ENCODE measurements at places on chromosomes 4 and X.

DNA sequence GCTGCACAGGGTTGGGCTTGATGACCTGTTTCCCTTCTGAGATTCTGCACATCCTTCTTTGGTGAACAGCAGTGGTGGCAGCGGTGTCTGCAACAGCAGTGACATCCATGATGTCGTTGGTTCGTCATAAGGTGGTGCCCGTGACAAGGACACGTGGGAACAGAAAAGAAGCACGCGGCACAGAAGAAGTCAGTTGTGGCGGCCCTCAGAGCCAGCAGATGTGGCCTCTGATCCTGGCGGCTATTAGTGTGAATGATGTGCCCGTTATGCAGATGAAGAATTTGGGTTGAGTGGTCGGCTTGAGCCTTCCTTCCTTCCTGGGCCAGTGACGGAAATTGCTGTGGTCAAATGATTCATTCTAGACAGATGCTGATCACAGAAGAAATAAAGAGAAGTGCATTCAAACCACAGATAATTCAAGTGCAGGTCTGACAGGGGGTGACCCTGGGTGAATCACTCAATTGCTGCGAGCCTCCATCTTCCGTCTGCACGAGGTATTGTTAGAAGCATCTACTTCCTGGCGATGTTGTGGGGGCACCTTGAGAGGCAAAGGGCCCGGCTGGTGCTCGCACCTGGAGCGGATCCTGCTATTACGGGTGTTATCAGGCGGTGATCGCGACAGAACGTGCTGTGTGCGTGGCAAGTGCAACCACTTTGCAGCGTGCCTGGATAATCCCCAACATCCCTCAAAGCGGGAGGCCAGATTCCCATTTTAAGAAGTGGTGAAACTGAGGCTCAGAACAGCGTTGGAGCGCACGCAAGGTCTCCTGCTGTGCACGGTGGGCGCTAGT is 215.2 kb upstream of the PSAPL1 start:
- peak; percentile 48 for DNase-seq

GRCh38 chr4:189973646-189974045 is 33.0 kb downstream of the FRG1 start:
- DNase-seq, result no peak

DNA sequence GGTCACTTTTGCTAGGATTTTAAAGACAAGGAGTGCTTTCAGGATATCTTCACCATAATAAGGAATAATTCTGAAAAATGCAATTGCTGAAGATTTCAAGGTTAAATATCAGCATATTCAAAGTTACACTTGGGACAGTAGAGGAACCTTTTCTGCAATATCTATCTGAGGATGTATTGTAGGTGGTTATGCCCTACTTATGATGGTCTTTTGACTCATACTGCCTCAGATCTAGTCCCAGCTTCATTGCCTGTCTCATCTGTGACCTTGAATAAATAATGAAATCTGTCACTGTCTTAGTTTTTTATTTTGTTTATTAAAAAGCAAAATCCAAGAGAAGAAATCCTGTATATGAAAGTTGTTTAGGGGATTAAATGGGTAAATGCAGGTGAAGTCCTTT is 2.9 kb downstream of the BANK1 start:
- DNase-seq, result no peak

- DNase-seq, result no peak
These were observed 484 bp downstream of the CXCL2 start for GRCh38 chr4:74098427-74098994.

DNA sequence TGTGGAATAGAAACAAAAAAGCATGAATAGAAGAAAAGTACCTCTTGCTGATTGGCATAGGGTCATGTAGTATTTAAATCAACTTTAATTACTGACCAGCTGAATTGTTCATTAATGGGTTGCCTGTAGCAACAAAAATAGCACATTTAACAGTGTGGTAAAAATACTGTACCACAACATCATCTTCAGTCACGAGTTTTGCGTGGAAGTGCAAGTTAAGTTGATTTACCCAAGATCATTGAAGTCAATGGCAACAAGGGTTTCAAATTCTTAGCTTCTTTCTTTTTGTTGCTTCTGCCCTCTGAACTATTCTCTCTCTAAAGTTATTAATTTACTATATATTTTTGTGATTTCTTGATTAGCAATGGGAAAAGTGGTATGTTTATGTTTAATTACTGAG is 526.6 kb downstream of the C4orf33 start:
- DNase-seq, result no peak

- no peak for DNase-seq
These were observed 1.6 kb downstream of the DUSP9 start for GRCh38 chrX:153648358-153649177.

DNA sequence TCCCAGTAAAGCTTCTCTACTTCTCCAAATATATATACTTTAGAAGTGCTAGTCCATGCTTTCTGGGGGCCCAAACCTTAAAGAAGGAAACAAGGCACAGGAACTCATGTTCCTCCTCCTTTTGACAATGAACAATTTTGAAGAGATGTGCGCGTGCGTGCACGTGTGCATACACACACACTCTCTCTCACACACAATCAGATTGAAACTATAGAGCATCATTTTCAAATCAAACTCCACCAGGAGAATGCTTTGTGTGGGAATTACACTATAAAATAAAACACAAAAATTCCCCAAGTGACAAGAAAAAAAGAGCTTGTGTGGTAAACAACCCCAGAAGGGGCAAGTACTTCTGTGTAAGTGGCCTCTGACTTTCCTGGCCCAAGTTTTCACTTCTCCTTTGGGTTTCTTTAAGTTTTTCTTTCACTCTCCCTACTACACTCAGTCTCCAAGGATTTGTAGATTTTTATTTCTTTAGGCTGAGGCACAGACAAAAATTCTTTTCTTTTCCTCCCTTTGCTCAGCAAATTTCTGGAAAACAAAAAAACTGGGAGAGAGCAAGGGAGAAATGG is 46.6 kb upstream of the SHISA3 start:
- no peak for DNase-seq

GRCh38 chr4:8838961-8839431 is 32.6 kb downstream of the HMX1 start:
- DNase-seq, result no peak

GRCh38 chr4:32986236-32986635 is 2266.1 kb downstream of the PCDH7 start:
- no peak for DNase-seq

DNA sequence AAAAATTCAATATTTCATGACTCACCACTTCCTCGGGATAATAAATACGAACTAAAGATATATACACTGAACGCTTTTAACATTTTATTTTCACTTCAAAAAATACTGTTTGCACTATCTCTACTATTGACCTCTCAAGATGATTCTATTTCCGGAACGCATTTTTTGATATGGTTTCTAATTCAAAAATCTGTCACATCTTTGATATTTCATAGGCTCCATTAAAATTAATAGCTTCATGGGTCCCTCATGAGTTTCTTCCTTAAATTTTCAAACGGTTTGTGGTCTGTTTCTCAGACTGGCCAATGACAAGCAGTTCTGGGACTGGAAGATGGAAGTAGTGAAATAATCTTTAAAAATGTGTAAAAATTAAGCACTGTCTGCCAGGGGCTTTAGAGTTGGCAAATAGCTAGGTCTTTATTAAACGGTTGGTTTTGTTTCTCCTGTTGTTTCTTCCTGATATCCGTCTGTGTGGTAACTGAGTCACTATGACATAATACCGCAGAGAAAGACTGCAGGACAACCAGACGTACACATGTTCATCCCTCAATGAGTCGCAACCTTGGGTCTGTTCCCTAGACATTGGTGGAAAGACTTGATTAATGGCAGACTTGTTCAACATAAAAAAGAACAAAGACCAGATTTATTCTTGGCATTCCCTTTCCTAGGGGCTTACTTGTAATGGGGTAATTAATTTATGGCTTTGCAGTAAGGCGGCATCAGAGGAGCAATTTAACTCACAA is 133.8 kb downstream of the PALLD start:
- DNase-seq, result no peak

DNA sequence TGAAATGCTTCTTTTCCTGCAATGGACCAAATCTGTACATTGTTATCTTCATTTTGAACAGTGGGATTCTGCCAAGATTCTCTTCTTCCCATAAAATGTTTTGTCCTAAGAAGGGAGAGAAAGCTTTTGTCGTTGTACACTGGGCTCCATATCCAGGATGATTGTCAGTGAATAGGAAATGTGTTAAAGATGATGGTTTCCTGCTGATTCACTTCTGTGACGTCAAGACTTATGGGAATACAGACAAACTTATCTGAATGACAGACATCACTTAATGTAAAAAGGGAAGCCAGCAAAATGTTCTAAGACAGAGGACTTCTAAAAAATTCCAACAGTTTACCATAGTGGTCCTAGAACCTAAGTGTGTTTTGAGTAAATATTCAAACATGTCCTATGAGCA is 53.7 kb upstream of the HPF1 start:
- DNase-seq, result no peak

DNA sequence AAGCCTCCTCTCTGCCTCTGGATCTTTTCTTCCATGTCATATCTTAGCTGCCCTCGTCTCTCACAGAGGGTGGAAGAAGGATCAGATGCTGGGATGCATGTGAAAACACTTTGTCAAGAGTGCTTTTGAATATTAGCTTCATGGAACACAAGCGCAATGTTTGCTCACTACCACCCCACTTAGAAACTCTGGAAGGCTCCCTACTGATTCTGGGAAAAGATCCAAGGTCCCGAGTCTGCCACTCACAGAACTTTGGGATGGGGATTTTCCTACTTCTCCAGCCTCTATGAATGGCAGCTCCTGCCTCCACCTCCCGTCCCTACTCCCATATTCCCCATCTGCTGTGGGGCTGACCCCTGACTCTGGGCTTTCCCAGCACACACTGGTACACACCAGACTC is 40.2 kb upstream of the CRMP1 start:
- DNase-seq, result no peak

DNA sequence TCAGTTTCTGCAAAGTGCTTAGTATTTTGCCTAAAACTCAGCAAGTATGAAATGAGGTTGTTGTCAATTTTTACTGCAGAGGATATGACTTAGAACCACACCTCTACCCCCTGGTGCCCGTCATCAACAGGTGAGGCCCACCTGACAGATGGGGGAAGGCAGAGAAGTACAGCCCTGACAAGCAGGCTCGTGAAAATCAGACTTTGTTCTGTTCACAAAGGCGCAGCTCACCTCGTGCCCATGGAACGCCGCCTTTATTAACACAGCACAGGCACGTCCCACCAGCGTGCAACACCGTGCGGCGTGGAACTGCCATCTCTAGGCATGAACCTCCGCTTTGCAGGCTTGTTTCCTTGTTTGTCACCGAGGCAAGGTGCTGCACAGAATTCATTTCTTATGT is 13.3 kb downstream of the CYP4V2 start:
- no peak for DNase-seq

GRCh38 chr4:83618991-83619645 is 83.2 kb downstream of the GPAT3 start:
- no peak for DNase-seq

- no peak for DNase-seq
These were observed 133.9 kb downstream of the PDGFRA start for GRCh38 chr4:54363037-54363436.

- DNase-seq, result no peak
These were observed 88.5 kb upstream of the CBR4 start for GRCh38 chr4:169098532-169098931.

DNA sequence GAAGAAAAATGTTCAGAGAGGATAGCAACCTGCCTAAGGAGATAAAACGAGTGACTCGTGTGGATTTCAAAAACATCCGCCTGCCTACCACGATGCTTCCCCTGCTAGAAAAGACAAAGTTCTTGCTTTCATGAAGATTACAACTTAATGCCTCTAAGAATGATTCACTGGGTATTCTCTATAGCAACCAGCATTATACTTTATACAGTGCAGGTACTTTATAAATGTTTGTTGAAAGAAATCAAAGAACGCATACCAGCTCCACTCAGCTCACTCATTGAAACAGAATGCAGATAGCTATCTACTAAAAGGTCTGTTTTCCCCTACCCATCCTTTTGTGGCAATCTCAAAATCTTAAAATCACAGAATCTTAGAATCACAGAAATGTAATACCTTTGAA is 33.7 kb downstream of the GASK1B start:
- DNase-seq, result no peak

DNA sequence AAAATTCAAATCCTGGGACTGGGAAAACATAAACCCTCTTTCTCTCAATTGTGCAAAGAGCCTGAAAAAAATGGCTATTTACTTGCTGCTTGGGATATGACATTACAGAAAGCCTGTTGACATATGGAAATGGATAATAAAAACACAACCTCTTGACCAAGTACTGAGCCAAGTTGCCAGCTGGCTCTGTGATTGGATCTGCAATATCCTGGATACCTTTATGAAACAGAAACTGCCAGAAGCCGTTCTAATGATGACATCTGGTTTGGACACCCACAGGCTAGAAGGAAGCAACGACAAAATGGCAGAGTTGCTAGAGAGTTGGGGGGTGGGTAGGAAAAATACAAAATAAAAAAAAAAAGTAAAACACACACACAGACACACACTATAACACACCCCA is 481.4 kb downstream of the FAT4 start:
- DNase-seq, result no peak

DNA sequence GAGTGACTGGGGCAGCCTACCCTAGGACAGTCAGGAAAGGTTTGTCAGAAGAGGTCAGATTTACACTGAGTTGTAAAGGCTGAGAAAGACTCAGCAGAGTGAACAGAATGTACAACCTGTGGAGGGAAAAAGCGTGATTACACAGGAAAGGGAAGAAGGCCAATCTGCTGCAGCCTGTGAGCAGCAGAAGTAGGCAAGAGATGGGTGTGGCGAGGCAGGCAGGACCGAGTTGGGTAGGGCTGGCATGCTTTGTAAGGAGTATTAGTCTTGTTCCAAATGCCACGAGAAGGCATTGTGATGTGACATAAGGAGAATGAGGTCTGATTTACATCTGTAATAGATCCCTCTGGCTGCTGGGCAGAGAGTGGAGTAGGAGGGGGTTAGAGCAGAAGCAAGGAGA is 12.6 kb downstream of the SGMS2 start:
- DNase-seq, result no peak

GRCh38 chrX:139026811-139027210 is 315.3 kb upstream of the FGF13 start:
- no peak for DNase-seq

GRCh38 chr4:25792200-25792791 is 70.5 kb downstream of the SEL1L3 start:
- DNase-seq, result no peak

GRCh38 chr4:73053076-73053475 is 16.4 kb downstream of the COX18 start:
- no peak for DNase-seq

DNA sequence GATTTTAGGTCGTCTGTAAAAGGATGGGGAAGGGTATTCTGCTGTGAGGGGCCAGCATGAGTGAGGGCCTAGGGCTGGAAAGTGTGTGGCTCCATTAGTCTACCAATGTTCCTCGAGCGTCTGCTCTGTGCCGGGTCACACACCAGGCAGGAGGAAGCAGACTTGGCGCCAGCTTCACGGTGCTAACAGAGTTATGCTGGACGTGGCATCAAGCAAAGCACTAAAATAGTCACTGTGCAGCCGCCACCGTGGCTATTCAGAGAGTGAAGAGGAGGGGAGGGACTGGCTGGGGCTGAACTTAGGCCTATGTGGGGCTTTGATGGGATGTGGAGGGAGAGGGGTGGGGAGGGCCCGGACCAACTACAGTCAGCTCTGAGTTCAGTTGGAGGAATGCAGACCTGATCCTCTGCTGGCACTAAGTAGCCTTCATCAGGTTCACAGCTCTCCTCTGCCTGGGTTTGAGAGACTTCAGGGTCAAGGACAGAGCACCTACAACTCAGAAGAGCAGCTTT is 83.9 kb upstream of the MSX1 start:
- DNase-seq, result no peak

- no peak for DNase-seq
These were observed 197.1 kb downstream of the SLC7A11 start for GRCh38 chr4:138045036-138045435.

All from stimulated activated CD8-positive, alpha-beta memory T cell treated with anti-CD3 and anti-CD28 coated beads, Interleukin-15, amount 100 ng/mL, for 48 hours (primary cell).